Sigmoid colon (tissue), 7 donors: ENCODE measurements at places on chromosomes 11 and 22. TPM values are rescaled to one million over a fixed set of nuclear protein-coding genes. Genes with fewer than 3 reads are reported as not detected.

Gene GGTLC3
- not detected for total RNA-seq

Gene RAPSN
- total RNA-seq, result 0.27 TPM

Gene MOV10L1
- 5.6 TPM for total RNA-seq

Gene SERHL2
- 6.1 TPM for total RNA-seq

Gene ANO5
- total RNA-seq, result 10.8 TPM

Gene ARHGAP20
- total RNA-seq, result 5.3 TPM

Gene MMP12
- total RNA-seq, result 1.8 TPM

Gene DNAJC4
- 25.7 TPM for total RNA-seq

Gene NAV2
- 22.1 TPM for total RNA-seq

Gene SPDYC
- total RNA-seq, result not detected

Gene OR51B4
- total RNA-seq, result not detected

Gene CYTH4
- total RNA-seq, result 22.0 TPM

Gene OR10D3
- total RNA-seq, result not detected

Gene PGA5
- total RNA-seq, result not detected

Gene APOL5
- total RNA-seq, result not detected

Gene KIAA1671
- total RNA-seq, result 18.8 TPM

Gene CASP1
- 14.3 TPM for total RNA-seq

Gene SPI1
- total RNA-seq, result 19.7 TPM

Gene MRGPRX4
- not detected for total RNA-seq

Gene TMPRSS5
- total RNA-seq, result 0.66 TPM

Gene PNPLA5
- total RNA-seq, result not detected
